ENCODE measurements at places on chromosomes 5 and 9.
A peak's percentile ranks its signal among the peaks of the same experiment; 100 is the strongest.

GRCh38 chr5:76622076-76622475 lies 1.1 kb downstream of the F2RL2 start:
- no peak for DNase-seq

- DNase-seq = no peak
Observed at GRCh38 chr9:37329576-37329975, 92.9 kb upstream of the GRHPR start.

GRCh38 chr5:1655496-1656270 lies 131.9 kb upstream of the LPCAT1 start:
- DNase-seq = no peak

DNA sequence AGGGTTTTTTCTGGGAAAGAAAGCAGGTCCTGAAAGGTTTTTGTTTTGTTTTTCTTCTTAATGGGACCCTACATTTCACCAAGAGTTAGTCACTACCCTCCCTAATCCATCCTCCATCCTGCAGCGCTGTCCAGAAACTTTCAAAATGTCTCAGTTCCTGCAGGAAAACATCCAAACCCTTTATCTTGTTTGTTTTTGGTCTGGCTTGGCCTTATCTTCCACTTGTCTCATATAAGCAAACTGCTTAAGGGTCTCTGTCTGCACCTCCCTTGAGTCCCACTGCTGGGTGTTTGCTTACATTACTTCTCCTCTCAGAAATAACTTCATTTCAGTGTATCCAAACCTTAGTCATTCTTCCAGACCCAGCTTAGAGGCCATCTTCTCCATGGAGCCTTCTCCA lies 11.0 kb upstream of the TRAF1 start:
- DNase-seq = no peak

DNA sequence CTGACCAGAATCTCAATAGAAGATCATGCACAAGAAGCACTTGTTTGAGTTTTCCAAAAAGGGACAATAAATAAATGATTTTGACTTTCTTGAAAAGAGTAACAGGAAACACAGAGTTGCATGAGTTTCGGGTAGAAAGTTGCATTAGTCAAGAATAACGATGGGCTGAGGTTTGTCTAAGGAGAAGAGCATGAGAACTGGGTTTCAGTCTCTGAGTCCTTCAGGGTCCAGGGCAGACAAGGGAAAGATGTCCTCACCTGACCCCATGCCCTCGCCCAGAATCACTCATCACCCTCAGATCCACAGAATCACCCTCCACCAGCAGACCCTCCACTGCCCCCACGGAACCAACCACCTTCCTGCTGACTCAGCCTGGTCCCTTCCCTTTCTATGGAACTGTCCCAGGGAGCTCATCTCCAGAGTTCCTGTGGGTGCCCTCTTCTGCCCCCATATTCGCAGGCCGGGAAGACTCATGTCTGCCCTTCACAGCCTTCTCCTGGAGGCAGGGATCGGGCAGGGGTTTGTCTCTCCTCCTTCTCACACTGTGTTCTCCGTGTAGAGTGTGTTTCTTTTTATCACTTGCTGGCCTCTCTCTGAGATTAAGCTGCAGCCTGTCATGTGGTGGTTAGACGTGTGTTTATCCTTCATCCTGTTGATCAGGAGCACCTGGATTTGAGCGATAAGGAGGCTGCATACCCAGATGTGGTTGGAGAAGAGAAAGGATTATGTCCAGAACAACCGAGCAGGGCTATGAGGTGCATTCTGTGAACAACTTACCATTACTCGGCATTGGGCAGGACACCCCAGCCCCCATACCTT lies 442.6 kb downstream of the MAT2B start:
- DNase-seq = no peak

DNA sequence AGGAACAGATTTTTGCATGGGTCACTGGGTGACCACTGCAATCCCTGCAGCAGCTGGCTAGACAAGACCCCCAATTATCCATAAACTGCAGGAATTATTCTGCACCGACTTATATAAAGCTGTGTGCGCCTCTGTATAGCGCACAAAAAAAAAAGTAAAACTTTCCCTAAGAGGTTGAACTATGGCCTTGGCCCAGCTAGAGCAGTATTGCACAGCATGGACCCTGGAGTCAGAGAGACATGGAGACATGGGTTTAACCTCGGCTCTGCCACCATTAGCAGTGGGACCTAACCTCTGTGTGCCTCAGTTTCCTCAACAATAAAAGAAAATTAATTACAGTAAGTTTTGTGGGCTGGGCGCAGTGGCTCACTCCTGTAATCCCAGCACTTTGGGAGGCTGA lies 17.1 kb upstream of the GRPEL2 start:
- DNase-seq = no peak

- DNase-seq = no peak
Observed at GRCh38 chr5:164784230-164784629, 1278.8 kb downstream of the MAT2B start.

GRCh38 chr5:83488271-83488670 lies 16.7 kb downstream of the VCAN start:
- no peak for DNase-seq

- no peak for DNase-seq
Observed at GRCh38 chr9:127424676-127424999, 456 bp downstream of the ZNF79 start.

DNA sequence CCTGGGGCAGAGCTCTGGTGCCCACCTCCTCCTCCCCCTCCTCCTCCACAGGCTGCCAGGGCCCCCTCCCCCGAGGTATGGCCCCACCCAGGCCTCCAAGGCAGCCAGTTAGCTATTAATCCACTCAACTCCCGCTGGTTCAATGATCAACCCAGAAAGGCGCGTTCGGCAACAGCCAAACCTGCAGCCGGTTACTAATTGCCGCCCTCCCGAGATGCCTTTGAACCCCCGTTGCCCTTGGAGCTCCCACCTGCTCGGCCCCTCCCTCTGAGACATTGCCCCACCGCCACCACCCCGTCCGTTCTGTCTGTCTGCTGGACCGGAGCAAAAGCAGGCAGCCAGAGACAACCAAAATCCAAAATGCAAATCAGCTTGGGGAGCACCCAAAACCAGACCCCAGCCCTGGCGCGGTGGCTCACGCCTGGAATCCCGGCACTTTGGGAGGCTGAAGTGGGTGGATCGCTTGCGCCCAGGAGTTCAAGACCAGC lies 25.8 kb downstream of the NOTCH1 start:
- no peak for DNase-seq

- no peak for DNase-seq
Observed at GRCh38 chr5:140329739-140330481, 16.5 kb downstream of the HBEGF start.

- no peak for DNase-seq
Observed at GRCh38 chr9:127504887-127505251, 53.6 kb downstream of the LRSAM1 start.

DNA sequence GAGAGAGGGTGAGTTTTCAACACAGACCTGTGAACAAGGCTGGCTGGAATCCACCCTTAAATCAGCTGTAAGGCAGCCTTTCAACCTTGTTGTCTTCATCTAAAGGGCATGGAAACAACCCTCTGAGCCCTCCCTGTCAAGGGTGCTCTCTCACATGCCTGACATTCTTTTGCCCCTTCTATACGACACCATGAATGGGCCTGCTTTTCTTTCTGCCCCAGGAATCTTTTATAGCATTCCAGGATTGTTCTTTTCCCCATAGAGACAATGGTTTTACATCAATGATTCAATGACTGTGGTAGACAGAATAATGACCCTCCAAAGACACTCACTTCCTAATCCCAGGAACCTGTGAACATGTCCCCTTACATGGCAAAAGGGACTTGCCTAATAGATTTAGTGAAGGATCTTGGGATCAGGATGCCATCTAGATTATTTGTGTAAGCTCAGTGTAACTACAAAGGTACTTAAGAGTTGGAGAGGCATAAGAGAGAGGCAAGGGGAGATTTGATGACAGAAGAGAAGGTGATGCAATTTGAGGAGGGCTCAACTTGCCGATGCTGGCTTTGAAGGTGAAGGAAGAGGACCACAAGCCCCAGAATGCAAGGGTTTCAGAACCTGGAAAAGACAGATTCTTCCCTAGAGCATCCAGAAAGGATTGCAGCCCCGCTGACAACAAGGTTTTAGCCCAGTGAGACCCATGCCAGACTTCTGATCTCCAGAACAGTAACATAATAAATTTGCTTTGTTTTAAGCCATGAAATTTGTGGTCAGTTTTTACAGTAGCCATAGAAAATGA lies 29.2 kb upstream of the HMHB1 start:
- no peak for DNase-seq

DNA sequence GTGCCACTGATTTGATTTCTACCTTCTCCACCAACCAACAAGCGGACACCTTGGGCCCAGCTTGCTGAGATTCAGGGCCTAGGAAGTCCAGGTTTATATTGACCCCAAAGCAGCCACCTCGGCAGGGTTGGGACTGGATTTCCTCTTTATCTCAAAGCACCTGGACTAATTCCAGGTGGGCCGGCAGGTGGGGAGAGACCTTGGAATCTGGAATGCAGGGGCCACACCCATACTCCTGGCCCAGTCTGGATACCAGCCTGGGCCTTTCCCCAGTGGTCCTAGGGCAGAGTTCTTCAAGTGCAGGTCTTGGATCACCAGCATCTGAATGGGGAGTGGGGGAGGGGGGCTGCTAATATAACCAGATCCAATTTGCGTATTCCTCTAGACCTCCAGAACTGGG lies 93.1 kb downstream of the PCDH1 start:
- no peak for DNase-seq

GRCh38 chr5:53552561-53552960 lies 7.9 kb upstream of the NDUFS4 start:
- DNase-seq = no peak

- DNase-seq = no peak
Observed at GRCh38 chr9:109600142-109600541, 102.0 kb upstream of the PTPN3 start.

DNA sequence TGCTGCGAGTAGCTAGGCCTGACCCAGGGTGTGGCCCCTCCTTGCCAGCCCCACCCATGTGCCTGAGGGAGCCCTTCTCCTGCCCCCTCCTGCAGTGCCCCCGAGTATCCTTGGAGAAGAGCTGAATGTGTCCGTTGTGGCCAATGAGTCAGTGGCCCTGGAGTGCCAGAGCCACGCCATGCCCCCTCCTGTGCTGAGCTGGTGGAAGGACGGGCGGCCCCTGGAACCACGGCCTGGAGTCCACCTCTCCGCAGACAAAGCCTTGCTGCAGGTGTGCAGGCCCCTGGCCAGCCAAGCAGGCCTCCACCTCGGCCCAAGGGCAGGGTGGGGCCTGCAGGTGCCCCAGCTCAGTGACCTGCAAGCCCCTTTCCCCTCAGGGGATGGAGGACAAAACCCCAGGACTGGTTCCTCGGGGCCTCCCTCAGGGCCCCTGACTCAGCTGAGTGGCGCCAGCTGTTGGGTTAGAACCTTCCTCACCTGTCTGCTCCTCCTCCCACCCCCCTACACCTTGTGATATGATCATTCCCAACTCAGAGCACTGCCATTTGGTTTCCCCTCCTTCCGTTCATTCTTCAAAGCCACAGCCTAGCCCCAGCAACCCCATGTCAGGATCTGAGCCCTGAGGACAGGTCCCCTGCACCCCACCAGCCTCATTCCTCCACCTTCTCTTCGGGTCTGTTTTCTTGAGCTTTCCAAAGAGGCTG lies 80.0 kb upstream of the ASS1 start:
- DNase-seq = no peak

DNA sequence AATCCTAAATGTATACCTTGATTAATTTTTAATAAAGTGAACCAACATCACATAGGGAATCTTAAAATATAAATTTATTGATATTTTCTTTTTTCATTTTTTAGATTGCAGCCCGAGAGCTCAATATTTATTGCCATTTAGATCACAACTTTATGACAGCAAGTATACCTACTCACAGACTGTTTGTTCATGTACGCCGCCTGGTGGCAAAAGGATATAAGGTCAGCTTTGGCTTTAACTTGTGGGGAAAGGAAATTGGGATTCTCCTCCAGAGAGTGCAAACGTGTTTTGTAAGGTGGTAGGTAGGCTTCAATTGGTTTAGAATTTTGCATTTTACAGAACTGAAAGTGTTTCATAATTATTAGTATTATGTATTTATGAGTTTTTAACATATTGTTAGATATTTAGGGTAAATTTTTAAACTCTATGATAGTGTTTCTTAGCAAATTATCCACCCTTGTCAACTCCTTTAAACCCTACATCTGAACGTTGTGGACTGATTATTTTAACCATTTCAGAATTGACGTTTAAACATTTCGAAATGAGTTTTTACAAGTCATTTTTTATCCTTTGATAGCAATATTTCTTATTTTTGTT lies 17.5 kb upstream of the DHFR start:
- DNase-seq = peak; percentile 78

GRCh38 chr5:32170303-32171151 lies 3.6 kb downstream of the GOLPH3 start:
- no peak for DNase-seq

DNA sequence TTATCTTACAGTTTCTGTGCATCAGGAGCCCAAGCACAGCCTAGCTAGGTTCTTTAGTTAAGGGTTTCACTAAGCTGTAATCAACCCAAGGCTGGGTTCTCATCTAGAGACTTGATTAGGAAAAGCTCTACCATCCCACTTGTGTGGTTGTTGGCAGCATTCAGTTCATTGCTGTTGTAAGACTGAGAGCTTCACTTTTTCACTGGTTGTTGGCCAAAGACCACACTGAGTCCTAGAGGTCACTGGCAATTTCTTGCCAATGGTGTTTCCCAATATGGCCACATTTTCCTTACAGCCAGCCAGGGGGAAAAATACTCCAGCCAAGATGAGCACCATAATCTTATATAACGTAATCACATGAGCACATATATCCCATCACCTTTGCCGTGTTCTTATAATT lies 74.3 kb downstream of the SMIM15 start:
- DNase-seq = no peak

GRCh38 chr9:87676976-87677775 lies 48.7 kb upstream of the CTSL start:
- DNase-seq = no peak

- no peak for DNase-seq
Observed at GRCh38 chr9:97367729-97368128, 44.2 kb upstream of the TDRD7 start.

GRCh38 chr5:1975406-1975715 lies 92.6 kb upstream of the IRX4 start:
- no peak for DNase-seq

DNA sequence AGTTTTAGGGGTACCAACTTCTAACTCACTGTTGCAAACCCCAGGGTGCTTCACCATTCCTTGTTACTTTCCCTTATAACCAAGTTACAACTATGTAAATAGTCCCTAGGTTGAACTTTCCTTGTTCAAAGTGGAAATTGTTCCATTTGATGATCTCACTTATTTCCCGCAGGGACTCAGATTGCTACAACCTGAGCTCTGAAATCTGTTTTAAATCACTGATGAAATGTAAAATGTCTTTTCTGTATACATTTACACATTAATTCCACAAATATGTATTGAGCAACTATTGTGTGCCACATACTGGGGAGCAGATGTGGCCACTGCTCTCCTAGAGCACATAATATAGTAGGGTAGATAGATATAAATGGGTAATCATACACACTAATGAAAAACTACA lies 69.1 kb upstream of the TARS1 start:
- no peak for DNase-seq

- DNase-seq = no peak
Observed at GRCh38 chr5:63958654-63959053, 3.6 kb downstream of the HTR1A start.
